GM18507 (cell line): ENCODE measurements at places on chromosomes 3 and 15.

GRCh38 chr3:55242921-55243320 lies 244.2 kb downstream of the WNT5A start:
- no peak for DNase-seq

DNA sequence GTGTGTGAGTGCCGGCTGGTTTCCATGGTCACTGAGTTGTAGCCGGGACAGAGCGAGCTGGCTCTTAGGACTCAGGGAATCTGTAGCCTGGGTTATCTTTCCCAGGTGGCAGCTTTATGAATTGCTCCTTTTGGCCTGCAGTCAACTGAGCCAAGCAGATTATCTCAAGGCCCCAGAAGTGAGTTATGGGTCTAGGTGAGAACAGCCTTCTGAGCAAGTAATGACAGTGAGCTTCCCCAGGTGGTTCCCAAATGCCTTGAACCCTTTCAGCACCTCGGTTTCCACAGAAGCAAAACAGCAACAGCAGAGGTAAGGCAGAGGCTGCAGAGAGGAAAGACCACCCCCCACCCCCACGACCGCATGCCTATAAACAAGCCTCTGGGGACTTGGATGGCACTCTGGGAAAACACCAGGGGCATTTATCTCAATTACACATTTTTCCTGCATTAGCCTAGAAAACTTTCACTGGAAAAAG lies 56.7 kb upstream of the DGKG start:
- DNase-seq = no peak

DNA sequence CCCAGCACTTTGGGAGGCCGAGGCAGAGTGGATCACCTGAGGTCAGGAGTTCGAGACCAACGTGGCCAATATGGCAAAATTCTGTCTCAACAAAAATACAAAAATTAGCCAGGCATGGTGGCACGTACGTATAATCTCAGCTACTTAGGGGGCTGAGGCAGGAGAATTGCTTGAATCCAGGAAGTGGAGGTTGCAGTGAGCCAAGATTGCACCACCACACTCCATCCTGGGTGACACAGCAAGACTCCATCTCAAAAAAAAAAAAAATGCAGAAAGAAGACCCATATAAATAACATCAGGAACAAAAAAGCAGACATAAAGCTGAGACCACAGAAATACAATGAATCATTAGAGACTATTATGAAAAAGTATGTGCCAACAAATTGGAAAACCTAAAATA lies 235.2 kb upstream of the VEPH1 start:
- DNase-seq = no peak

DNA sequence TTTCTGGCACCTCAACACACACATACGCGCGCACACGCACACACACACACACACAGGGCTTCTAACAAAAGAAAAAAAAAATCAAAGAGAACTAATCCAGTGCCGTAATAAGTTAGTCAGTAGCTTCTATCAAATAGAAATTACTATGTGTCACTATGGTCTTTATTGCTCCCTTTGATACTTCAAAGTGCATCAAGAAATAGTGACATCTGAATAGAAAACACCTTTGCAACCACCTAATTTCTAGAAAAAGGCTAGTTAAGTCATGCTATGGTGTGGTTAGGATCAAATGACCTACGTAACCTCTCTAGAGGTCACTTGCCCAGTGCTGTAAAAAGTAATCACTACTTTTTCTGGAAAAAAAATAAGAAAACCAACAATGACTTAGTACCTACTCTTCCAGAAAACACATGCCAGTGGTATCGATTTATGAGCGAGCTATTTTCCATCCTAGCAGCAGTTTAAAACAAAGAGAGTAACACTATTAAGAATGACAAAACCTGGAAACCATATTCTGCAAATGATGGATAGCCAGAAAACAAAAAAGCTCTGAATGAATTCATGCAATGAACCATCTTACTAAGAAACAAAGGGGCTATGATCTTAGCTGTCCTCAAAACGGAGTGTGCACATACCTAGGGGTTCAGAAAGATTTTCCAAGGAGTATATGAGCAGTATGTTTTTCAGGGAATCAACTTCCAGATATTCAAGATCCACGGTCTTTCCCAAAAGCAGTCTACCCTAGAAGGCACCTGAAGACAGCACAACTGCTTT lies 6.8 kb downstream of the AVEN start:
- no peak for DNase-seq

DNA sequence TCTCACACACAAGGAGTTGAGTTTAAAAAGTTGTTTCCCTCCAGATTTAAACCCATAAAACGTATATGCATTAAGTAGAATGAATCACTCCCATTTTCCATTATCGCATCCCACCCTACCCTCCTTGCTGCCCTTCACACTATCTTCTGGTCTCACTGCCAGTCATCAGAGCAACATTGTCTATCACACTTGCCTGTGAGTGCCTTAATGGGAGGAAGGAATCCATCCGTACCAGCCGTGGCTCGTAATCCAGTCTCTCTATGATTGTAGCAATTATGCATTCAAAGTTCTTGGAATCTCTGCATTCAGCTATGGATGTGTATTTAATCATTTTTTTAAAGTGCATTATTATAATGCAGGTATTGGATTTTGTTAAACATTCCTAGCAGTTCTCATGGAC lies 1.9 kb downstream of the TMEM266 start:
- no peak for DNase-seq

DNA sequence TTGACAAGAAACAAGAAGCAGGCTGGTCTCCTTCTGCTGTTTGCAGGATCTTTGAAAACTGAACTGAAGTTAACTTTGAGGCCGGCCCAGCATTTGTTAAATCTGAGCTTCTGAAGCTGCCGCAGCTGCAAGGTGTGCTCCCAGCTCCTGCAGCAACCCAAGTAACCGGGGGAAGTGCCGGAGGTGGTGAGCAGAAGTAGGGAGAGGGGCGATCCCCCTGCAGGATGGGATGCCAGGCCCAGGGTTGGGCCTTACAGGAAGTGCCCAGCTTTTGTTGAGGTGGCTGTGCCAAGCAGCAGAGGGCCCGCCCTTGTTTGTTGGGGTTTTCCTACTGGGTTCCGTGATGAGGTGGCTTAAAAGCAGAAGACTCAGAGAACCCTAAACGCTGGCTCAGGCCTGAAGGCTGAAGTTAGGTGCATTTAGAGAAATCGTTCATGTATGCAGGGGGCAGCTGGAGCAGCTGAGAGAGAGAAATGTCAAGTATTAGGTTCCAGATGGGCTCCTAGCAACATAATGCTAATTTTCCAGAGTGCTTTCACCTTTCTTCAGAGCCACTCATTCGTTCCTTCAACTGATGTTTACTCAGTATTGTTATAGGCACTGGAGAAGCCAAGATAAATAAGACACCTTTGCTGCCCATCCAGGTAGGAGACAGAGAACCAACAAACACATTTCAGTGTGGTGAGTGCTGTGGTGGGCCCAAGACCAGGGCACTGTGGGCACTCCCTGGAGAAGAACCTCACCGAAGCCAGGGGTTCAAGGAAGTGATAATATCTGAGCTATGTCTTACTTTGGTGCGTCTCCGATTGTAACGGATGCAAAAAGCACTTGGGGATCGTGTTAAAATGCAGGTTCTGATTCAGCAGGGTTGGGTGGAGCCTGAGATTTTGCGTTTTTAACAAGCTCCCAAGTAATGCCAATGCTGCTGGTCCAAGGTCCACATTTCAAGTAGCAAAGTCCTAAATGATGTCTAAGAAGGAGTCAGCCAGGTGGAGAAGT lies 42.2 kb upstream of the PLCL2 start:
- peak; percentile 26 for DNase-seq

DNA sequence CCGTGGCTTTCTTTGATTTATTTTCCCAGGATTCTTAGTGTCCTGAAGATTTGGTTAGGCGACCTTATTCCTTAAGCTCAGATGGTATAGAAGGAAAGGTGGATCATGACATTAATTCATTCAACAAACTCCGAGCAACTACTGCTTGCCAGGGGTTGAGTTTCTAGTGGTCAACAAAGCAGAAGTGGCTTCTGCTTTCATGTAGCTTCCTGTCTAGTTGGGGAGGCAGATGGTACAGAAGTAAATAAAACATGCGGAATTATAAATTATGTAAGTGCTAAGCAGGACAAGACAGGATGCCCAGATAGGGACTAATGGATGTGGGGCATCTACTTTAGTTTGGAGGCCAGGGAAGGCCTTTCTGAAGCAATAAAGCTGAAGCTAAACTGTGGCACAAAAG lies 15.6 kb downstream of the EEFSEC start:
- DNase-seq = no peak

GRCh38 chr3:78870484-78870883 lies 897.3 kb downstream of the ROBO1 start:
- no peak for DNase-seq

- DNase-seq = no peak
These were observed 796.0 kb downstream of the ROBO2 start for GRCh38 chr3:77835921-77836320.

DNA sequence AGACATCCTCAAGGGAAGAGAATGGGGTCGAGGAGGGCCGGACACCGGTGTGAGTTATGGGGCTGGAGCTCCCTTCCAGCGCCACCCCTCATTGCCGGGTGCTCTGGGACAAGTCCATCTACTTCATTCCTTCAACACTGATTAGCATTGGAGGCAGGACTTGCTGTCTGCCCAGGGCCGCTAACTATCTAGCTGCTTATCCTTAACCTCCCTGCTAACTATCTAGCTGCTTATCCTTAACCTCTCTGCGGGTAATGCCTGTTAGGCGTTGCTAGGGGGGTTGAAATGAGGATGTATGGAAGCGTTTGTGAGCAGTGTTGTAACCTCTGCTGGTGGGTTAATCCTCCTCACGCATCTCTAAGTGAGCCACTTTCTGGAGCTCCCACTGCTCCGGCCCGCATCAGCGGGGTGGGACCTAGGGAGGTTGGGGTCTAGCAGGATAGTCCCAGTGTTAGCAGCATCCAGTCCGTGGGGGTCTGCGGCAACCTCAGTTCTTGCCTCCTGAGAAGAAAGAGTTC lies 10.9 kb upstream of the CHAC1 start:
- no peak for DNase-seq

DNA sequence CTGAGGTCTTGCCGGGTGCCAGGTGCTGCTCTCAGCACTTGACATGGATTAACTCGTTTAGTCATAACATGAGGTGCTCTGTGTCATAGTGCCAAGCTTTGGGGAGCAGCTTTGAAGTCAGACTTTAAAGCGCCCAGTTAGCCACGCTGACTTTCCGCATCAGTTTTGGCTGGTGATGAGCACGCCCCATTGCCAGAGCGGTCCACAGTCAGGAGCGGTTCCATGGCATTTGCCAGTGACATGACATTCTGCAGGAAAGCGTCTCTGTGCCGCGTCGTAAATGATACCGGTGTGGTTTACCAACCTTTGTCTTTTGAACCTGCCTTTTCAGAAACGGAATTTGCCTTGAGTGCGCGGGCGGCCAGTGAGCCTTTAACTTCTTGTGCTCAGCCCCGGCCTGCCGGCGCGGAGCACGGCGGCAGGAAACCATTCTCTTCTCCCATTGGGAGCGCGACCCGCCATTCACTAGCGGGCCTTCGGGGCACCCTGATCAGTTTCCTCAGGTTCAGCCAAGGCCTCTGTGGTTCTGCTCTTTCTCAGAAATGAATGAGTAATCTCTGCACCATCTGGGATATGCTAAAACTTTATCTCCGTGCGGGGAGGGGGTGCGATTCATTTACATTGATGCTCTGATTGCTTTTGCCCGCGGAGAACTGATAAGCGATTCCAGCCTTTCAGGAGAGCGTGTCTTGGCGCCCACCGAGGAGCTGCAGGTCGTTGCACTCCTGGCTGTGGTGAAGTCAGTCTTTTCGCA lies 1.7 kb upstream of the SLC2A2 start:
- no peak for DNase-seq

- peak; percentile 49 for DNase-seq
These were observed 28.1 kb upstream of the CORO2B start for GRCh38 chr15:68550498-68551295.

- no peak for DNase-seq
These were observed 5.4 kb downstream of the ZIC1 start for GRCh38 chr3:147414390-147415138.

GRCh38 chr3:188330138-188330537 lies 176.2 kb downstream of the LPP start:
- DNase-seq = no peak

GRCh38 chr3:100400780-100401673 lies at the start of the genes LNP1 and TOMM70:
TSS of gene LNP1 (plus strand) at chr3:100401539. CDS start at chr3:100429730, 28,191 bp downstream.
TSS of gene TOMM70 (minus strand) at chr3:100401089. CDS start at chr3:100400949, 140 bp downstream.
- DNase-seq = peak; percentile 71

GRCh38 chr15:95883064-95883463 lies 447.4 kb upstream of the NR2F2 start:
- DNase-seq = no peak

- DNase-seq = no peak
These were observed 183.2 kb upstream of the IL12A start for GRCh38 chr3:159805411-159805772.

DNA sequence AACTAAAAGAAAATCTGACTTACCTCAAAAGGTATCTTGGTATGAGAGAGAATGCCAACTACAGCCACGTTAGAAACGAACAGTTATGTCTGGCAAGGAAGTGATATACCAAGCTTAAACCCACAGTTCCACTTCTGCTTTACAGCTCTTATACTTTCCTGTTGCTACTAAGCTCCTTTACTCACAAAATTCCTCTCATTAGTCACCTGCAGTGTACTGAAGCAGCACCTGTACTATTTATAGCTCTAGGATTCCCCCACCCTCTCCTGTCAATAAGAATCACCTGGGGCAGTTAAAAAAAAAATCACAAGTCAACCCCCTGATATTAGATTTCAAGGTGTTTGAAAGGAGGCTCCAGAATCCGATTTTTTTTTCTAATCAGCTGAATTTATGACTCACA lies 2.9 kb upstream of the TMEM266 start:
- no peak for DNase-seq

DNA sequence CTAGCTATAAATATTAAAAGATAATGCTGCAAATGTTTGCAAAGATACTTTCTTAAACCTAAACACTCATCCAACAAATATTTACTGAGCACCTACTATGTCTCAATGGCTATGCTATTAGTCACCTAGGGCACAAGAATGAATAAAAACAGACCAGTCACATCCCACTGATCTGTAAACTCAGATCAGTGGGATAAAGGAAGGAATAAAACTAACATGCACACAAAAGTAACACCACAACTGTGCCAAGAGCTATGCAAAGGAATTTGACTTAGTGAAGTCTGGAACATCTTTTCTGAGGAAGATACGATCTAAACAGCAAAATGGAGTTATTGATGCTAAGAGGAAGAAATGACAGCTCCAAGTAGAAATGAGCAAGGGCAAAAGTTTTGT lies 56.6 kb downstream of the CBLB start:
- no peak for DNase-seq

GRCh38 chr15:32870240-32871033 lies 152.6 kb downstream of the GREM1 start:
- DNase-seq = peak; percentile 25

GRCh38 chr3:154121701-154122551 lies 736 bp downstream of the ARHGEF26 start:
- no peak for DNase-seq

DNA sequence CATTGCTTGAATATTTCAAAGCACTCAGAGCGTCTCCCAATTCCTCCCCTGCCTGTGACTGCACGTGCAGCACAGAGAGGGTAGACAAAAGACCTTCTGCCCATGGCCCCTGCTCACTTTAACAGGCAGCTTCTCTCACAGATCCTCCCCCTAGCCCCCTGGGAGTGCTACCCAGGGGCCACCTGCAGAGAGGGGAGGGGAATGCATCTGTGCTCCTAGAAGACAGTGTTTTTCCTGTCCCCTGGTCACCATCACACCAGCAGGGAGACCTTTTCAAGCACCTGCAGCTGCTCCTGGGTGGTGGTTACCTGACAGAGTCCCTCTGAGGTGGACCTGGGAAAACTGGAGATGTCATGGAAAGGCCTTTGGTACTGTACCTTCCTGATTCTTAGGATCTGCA lies 56.7 kb upstream of the PRR23C start:
- no peak for DNase-seq

- no peak for DNase-seq
These were observed 31.9 kb upstream of the ATP13A3 start for GRCh38 chr3:194518652-194519051.
